ENCODE measurements at places on chromosomes 3 and 15.
A peak's percentile ranks its signal among the peaks of the same experiment; 100 is the strongest.

DNA sequence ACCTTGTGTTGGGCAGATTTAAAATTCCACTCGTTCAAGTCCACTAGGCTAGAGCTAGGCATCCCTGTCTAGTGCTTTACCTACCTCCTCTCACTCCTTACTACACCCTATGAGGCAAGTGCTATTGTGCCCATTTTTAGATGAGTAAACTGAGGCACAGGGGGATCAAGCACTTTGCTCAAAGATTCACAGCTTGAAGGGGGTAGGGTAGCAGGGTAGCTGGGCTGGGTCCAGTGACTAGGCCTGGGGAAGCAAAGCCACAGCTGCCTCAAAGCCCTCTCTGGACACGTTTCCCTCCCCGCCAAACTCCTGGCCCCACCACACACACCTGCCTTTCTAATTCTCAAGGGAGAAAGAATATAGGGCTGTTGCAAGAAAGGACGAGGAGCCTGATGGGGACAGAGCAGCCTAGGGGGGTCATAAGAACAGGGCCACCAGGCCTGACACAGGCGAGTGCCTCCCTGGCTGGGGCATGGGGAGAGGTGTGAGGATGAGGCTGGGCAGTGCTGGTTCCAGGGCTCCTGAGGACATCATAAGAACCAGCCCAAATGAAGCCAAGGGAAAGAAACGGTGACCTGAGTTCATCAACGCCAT is 34.8 kb upstream of the SFMBT1 start:
- no peak for DNase-seq

DNA sequence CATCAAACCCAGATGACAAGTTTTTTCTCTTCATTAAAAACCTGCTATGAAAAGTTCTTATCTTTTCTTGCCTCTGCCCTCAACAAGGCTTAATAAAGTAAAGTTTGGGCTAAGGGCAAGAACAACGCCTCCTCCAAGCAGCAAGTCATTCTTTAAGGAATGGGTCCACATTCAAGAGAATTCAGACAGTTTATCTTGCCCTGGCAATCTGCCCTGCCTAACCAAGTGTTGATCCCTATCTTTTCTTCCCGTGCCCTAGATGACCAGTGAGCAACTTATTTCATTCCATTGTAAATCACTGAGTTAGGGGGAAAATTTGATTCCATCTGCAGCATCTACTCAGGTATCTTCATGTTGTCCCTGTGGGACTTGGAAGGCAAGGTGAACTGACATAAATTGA is 370.3 kb upstream of the DPPA4 start:
- no peak for DNase-seq

GRCh38 chr3:141000027-141000663 is 51.0 kb upstream of the SPSB4 start:
- DNase-seq = no peak

DNA sequence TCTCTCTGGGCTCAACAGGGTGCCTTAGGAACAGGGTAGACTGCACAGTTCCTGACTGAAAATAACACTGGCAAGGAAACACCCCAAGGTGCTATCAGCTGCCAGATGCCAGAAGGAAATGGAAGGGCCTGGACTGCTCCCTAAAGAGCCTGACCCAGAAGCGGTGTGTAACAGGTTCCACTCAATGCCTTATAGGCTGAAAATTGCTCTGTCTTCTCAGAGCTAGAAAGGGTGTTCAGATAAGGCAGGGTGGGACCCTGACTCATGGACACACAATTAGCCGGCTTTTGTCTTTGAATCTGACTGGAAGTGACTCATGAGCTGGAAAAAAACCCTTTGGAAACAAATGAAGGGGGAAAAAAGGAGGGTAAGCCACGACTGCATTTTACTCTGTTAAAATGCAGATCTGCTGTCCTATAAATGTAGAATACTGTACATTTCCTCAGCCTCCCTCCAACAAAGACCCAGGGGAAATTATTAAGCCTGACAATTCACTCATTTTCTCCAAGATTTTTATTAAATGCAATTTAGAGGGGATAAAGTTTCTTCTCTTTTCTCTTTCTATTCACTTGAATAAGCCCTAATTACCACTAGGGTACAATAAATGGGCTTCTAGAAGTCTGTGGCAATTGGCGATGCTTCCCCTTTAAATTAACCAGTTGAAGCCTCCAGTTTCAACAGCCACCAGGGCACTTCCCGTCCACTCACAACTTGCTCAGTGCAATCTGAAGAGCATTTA is 160.2 kb upstream of the TBL1XR1 start:
- no peak for DNase-seq

GRCh38 chr15:39591896-39592315 is 11.0 kb downstream of the THBS1 start:
- no peak for DNase-seq

- no peak for DNase-seq
Observed at GRCh38 chr3:187063286-187064121, 75.8 kb downstream of the RPL39L start.

DNA sequence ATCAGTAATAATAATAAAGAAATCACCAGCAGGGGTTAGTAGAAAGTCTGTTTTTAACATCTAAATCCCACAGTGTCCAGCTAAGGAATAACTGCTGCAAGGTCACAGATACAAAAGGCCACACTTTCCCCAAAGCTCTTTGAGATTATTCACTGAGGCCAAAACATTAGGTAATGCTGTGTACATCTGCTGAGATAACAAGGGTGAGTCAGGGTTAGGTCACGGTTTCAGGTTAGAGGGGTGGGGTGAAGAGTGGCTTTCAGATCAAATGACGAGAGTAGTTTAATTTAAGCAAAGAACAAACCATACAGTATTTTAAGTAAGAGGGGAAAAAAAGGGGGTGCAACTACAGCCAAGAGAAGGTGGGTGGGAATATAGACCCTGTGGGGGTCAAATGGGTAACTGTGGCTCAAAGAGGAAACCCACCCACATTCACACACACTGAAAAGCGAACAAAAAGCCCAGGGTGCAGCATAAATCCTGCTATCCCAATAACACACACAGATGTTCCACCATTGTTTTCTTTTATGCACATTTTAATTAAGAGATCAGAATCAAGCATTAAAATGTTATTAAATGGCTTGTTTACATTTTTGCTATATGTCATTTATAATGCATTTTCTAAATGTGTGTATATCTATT is 412.9 kb downstream of the TIGIT start:
- DNase-seq = peak; percentile 5

DNA sequence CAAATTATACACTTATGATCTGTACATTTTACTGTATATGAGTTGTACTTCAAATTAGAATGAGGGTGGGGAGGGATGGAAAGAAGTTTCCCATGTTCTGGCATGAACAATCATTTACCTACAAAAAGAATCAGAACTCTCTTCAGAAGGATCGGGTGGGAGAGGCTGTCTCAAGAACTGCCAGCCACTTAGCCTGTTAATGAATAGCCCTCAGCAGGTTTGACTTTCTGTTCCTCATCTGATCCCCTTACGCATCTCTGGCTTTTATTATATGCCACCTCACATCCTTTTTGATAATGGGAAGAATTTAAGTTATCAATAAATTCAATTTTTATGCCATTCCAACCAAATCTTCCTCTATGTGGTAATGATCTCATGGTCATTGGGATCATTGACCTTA is 168.3 kb upstream of the TGFBR2 start:
- no peak for DNase-seq

GRCh38 chr3:31670722-31671121 is 138.0 kb downstream of the STT3B start:
- no peak for DNase-seq

DNA sequence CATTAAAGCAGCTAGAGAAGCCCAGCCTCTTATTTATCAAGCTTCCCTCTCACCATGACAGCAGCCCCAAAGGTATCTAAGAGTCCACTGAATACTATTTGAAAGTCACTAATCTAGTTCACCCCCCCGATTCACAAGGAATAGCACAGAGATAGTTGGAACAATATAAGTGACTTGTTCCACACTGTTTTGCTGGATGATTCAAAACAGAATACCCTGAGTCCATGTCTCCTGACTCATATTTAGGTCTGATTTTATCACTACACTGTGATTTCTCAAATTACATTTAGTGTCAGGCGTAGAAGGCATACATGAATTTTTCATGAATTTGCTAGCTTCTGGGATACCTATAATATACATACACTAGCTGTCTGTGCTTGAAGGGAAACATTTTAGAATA is 18.7 kb upstream of the EOGT start:
- DNase-seq = no peak

- no peak for DNase-seq
Observed at GRCh38 chr15:77637851-77638692, 5.4 kb upstream of the LINGO1 start.

- no peak for DNase-seq
Observed at GRCh38 chr3:70114431-70114830, 114.9 kb downstream of the SAMMSON start.

DNA sequence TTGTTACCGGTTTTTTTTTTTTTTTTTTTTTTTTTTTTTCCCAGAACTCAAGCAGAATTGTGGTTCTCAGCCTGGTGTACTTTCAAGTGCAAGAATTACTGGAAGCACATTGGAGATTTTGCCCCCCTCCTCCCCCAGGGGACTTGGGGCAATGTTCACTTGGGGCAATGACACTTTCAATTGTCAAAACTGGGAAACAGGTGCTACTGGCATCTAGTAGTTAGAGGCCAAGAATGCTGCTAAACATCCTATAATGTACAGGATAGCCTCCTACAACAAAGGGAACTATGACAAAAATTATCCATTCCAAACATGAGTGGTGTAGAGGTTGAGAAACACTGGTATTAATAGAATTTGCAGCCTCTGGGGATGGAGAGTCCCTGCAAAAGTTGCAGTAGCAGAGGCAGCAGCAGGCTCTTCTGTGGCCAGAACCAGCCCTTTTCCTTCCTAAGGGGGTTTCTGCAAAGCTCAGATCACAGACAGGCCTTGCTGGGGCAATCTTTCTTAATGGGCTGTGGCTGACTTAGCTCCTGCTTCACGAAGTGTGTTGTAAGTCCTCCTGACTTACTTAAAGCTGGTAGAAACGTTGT is 144.3 kb upstream of the MRPS22 start:
- DNase-seq = no peak

DNA sequence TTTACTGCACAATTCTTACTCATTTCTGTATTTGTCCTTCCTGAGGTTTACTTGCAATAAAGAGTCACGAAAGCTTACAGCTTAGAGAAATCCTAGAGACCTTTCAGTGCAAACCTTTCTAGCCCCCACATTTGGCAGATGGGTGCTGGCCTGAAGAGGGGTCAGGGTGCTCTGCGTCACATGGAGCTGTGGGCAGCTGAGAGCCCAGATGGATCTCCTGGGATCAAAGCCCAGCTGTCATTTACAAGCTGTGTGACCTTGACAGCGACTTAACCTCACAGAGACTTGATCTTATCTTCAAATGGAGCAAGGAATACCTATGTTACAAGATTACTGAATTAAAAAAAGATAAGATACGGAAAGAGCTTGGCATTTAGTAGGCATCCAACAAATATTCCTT is 24.0 kb upstream of the RAF1 start:
- DNase-seq = no peak

GRCh38 chr3:61452535-61453090 is 108.8 kb upstream of the PTPRG start:
- DNase-seq = no peak

DNA sequence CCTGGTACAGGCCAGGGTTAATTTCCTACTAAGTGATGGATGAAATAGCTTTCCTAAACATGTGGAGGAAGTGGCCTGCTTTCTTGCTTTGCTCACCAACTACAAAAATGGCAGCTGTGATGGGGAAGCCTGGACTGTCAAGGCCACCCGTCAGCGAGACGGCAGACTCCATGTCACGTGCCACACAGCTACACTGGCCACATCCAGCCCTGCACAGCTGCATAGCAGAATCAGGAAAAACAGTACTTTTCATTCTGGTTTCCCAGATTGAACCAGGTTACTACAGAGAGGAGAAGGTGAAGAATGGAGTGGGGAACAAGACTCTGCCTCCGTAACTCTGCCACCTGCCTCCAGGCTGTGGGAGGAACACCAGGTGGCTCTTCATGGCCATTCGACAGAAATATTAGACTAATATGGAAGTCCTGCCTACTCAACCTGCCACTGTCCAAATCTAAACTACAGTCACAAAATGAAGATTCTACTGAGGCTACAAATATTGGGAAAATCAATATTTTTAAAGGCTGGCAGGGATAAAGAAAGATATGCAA is 174.3 kb downstream of the MAGI1 start:
- no peak for DNase-seq

DNA sequence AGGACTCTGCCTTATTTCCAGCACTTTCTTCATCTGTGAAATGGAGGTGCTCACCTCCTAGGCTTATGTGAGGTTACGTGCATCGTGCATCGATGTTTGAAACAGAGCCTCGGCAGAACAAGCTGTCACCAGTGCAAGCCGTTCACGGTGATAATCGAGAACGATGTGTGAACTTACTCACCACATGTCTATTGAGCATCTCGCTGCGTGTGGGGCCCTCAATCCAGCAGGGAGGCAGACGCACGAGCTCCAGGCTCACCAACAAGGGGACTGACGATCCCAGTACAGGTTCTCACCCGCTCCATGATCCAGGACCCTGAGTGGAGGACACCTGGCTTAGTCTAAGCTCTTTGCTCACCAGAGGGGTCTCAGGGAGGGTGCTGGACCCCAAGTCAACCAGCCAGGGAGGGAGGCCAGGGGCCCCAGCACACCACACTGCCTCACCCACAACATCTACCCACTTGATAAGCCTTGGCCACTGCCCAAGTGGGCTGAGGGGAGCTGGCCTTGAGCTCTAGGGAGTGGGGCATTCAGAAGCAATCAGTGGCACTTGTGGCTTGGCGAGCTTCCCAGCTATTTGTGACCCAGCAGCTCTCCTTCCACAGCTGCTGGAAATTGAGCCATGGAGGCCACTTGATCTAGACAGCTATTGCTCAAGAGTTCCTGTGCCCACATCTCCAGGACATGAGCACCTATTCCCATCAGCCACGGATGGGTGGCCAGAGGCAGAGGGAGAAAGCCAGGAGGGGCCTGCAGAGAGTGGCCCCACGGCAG is 34.4 kb upstream of the SLC6A1 start:
- no peak for DNase-seq

DNA sequence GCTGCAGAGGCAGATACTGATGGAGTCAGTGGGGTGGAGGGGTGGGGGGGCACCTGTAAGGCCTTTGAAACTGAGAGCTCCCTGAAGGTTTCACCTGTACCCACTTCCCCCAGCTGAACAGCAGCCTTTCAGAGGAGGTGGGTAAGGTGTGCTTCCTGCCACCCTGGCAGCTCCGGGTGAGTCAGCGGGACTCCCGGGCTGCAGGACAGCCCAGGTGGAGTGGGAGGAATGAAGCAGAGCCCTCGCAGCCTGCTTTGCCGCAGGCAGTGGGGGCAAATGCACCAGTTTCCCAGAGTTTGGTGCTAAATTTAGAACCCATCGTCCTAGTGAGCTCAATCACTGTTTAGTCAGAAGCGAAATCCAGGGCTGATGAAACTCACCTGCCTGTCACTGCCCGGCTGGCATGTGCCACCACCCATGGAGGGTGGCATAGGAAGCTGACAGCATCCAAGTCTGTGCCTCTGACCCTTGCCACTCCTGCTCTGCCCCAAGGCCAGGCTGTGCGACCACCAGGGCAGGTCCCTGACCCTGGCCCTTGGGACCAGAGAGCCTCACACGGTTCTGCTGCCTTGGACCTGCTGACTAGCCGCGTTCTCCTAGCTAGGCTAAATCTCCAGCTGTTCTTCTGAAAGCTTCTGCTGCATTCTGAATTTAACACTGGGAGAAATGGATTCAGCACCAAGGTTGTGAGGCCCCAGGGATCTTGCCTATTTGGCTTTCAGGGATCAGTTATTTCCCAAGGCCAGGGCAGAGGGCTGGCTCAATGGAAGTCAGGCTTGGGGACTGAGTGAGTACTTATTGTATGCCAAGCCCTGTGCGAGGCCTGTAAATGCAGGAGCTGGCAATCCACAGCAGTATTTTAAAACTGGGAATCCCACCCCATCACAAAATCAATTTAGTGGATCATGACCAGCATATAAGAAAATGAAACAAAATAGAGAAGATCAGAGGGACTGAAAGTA is 67.3 kb upstream of the RASGRF1 start:
- no peak for DNase-seq

- no peak for DNase-seq
Observed at GRCh38 chr3:60025096-60026050, 975.5 kb upstream of the CFAP20DC start.

Data from stimulated activated CD8-positive, alpha-beta memory T cell treated with anti-CD3 and anti-CD28 coated beads, Interleukin-2, amount 100 ng/mL, for 48 hours (primary cell).